MG63 (cell line): ENCODE measurements at places on chromosomes 16 and 17. TPM values are rescaled to one million over a fixed set of nuclear protein-coding genes. Genes with fewer than 3 reads are reported as not detected.

DNA sequence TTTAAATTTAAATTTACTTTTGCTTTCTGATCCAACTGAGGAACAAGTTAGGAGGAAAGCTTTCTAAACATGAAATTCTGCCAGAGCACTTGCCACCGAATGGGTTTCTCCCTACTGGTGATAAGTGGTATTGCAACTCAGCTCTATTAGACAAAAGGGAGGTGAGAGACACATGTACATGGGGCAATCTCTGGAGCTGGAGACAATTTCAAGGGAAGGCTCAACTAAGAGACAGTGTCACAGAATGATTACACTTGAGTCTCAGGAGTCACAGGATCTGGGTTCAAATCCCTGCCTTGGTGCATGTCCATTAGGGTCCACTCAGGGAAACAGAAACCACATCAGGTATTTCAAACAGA, 37.4 kb downstream of the SOCS1 start:
- DNase-seq, result no peak

CBX2 gene
- 14.1 and 17.1 TPM in 2 replicates for total RNA-seq

DNA sequence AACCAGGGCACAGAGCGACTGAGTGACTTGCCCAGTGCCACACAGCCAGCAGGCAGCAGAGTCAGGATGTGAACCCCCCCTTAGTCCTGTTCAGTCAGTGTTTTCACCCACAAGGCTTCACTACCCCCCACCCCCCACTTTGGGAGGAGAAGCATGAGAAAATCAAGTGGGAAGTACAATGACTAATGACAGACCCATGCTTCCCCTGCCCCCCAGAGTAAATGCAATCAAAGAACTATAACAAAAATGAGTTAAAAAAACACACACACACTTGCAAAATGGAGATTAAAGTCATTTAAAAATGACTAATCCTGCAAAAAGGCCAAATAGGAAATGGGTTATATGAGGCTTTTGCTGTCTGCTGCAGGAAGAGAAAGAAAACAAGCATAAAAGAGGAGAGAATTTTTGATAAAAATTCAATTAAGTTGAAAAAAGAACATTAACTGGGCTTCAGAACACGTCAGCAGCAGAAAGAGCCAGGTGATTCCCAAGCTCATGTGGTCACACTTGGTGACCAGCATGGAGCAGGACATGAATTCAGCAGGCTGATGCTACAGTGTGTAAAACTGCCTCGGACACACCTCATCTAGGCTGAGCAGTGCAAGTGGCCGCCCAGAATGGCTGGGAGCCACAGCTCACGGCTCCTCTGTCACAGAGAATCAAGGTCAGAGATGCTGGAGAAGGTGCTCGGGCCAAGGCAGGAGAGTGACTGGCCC, 212.3 kb downstream of the ZNF423 start:
- DNase-seq, result peak; percentile 45

TAT gene
- not detected in 2 replicates for total RNA-seq

GRCh38 chr17:81037798-81038733, 3.1 kb downstream of the BAIAP2 start:
- no peak for DNase-seq

GRCh38 chr17:63819585-63820537, 7.4 kb upstream of the PSMC5 start:
- no peak for DNase-seq

AATK gene
- 0.16 TPM in 1 of 2 replicates, not detected in the other for total RNA-seq

CCL7 gene
- total RNA-seq, result not detected in 2 replicates

DNA sequence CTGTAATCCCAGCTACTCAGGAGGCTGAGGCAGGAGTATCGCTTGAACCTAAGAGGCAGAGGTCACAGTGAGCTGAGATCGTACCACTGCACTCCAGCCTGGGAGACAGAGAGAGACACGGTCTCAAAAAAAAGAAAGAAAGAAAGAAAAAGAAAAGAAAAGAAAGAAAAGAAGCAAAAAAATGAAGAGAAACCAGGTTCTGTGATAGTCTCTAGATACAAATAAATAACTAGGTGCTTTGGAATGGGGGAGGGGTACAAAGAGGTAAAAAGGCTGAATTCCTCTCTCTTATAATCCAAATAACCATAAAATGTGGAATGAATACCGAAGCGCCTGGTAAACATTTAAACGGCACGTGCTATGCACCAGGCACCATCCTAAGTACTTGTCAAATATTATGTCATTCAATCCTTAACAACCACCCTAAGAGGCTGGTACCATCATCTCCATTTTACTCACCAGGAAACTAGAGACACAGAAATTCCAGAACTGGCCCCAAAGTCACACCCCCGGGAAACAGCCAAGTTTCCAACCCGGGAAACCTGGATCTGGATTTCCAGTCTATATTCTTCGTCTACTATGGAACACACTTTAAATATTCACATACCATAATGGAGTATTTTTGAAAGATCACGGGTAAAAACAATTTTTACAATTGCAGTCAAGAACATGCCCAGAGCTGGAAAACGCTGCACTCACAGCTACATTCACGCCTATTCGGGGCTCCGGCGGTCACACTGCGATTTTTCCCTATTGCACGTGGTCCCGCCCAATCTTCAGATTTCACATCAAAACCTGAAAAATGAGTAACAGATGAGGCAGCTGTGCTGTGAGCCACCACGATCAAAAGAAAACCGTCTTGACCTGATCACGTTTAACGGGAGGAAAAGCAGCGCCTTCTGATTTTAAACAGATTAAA, 10.5 kb downstream of the NXN start:
- no peak for DNase-seq

DNA sequence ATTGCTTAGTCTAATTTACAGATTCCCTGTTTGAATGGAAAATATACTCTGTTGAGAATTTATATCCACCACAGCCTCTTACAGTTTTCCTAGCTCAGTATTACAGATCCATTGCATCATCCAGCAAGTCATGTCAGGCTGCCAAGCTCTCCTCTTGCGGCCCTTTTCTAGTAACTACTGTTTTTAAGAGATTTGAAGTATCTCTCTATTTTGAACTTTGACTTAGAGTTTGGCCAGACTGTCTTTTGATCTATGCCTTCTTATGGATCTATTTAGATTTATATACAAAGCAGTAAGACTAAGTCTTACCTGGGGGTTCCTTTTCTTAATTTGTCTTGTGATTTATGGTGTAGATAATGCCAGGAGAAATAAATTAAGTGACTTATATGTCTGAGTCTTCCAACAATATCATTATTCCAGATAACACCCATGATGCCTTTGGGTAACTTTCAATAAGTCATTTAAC, 53.1 kb upstream of the ABCC11 start:
- peak; percentile 27 for DNase-seq

GRCh38 chr17:75241143-75241430, 20.3 kb downstream of the GGA3 start:
- DNase-seq, result no peak

DNA sequence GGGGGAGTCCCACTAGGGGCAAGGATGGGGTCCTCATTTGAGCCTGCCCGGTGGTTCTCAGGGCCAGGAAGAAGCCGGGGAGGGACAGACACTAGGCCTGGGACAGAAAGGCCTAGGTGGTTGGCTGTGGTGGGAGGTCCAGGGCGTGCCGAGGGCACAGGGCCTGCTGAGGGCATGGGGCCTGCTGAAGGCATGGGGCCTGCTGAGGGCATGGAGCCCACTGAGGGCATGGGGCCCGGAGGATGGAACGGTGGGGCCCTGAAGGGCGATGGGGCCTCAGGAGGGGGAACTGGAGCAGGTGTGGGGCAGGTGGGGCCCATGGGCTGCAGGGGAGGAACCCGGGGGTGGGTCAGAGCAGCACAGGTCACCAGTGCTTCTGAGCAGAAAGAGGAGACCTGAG, 31.2 kb downstream of the PELP1 start:
- DNase-seq, result no peak

- DNase-seq, result no peak
These were observed 106.2 kb downstream of the PHKB start for GRCh38 chr16:47567321-47567720.

GRCh38 chr16:89921702-89922476, 1.3 kb upstream of the TUBB3 start:
- DNase-seq, result peak; percentile 100

WSCD1 gene
- 0.42 and 1.1 TPM in 2 replicates for total RNA-seq

DNA sequence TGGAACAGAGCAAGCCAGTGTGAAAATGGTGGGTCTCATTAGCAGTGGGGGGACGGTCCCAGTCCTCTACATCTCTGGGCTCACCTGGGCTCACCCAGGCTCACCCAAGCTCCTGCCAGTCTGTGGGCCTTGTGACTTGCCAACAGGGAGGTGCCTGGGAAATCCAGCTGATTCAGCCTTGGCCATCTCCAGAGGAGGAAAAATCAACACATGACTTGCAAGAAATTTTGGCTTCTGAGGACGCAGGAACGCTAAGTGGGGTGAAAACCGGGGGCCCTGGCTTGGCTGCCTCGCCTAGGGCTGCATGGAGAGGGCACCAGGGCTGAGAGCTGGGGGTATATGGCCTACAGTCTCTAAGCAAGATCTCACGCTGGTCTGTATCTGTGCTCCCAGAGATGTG, 47.7 kb downstream of the VAC14 start:
- no peak for DNase-seq

GRCh38 chr16:30444231-30445148, 1.2 kb downstream of the SEPHS2 start:
- DNase-seq, result no peak

GRCh38 chr17:43526886-43527648, 19.1 kb downstream of the ETV4 start:
- DNase-seq, result no peak

SLFN5 gene
- total RNA-seq, result 4.0 and 11.0 TPM in 2 replicates

- no peak for DNase-seq
These were observed 12.8 kb upstream of the GNG13 start for GRCh38 chr16:813204-813915.

DNA sequence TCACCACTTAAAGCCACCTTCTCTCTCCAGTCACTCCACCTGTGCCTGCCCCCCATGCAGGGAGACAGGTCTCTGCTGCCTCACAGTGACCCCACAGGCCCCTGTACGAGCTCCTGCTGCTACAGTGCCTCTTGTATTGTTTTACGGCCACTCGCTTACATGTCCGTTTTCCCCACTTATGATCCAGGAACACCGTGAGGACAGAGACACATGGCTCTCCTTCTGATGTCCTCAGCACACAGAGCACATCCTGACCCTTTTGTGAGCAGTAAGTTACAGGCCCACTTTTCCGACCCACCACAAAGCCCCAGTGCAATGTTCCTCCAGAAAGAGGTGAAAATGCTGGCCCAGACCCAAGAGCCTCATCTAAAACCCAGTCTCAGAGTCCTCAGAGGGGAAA, 84.8 kb upstream of the GNAO1 start:
- DNase-seq, result no peak

GRCh38 chr17:41439375-41439774, 1.4 kb downstream of the KRT38 start:
- no peak for DNase-seq

- DNase-seq, result no peak
These were observed 12.1 kb downstream of the ZDHHC7 start for GRCh38 chr16:84999200-84999599.

GRCh38 chr17:17067257-17067656, 25.0 kb downstream of the MPRIP start:
- DNase-seq, result no peak

GRCh38 chr17:50280068-50280467, 5.8 kb downstream of the TMEM92 start:
- no peak for DNase-seq

DNA sequence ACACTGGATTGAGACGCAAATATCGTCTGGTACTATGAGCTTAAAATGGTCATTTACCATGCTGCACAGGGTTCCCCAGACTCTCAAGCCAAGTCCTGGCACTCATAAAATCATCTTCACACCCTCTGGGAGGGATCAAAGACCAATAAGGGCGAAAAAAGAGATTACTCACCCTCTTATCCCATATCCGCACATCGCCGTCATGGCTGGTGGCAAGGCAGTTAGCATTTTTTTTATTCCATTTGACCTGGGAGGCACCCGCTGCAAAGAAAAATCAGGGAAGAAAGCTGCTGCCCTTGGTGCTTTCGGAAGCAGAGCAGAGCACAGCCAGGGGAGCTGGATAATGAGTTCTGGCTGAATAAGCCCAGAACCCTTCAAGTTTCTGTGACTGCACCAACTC, 42.4 kb downstream of the WDR59 start:
- no peak for DNase-seq

- peak; percentile 49 for DNase-seq
These were observed 18.8 kb downstream of the SRP68 start for GRCh38 chr17:76053246-76054111.

DNA sequence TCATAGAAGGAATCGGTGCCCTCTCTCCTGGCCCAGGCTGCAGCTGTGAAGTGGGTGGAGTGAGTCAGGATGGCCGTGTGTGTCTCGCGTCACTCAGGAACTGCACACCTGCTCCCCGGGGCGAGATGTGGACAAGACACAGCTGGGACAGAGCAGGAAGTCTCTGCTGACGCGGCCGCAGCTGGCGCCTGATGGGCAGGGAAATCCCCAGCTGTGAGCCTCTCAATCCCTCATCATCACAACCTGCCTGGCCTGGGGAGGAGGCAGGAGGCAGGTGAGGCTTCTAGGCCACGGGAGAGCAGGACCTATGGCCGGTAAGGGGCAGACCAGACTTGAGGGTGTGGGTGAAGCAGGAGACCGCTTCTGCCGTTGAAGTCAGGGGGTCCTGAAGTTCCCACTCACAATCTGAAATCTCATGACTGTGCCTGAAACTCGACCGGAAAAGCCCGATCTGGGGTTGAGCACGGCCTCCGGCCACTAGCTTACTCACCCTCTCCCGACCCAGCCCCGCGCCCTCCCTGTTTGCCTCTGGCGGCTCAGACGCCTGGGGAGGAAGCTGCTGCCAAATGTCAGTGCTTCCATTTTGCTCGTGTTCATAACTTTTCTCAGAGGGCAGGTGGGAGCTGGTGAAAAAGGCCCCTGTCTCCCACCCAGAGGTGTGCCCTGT, 1.1 kb upstream of the TRPV3 start:
- DNase-seq, result no peak

DNA sequence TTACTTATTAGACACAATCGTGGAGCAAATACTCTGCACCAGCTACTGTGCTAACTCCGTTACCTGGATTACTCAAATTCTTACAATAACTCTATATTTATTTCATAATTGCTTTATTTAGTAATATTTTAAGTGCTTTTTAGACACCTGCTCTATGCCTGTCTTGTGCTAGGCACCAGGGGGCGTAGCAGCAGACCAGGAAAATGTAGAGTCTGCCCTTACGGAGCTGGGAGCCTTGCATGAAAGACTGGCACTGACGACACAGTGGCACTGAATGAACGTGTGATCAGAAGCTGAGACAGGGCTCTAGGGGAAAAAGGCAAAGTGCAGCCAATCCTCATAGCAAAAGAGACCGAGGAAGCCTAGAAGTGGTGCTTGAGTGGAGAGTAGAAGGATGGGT, 486.5 kb downstream of the CDH13 start:
- DNase-seq, result no peak

DNA sequence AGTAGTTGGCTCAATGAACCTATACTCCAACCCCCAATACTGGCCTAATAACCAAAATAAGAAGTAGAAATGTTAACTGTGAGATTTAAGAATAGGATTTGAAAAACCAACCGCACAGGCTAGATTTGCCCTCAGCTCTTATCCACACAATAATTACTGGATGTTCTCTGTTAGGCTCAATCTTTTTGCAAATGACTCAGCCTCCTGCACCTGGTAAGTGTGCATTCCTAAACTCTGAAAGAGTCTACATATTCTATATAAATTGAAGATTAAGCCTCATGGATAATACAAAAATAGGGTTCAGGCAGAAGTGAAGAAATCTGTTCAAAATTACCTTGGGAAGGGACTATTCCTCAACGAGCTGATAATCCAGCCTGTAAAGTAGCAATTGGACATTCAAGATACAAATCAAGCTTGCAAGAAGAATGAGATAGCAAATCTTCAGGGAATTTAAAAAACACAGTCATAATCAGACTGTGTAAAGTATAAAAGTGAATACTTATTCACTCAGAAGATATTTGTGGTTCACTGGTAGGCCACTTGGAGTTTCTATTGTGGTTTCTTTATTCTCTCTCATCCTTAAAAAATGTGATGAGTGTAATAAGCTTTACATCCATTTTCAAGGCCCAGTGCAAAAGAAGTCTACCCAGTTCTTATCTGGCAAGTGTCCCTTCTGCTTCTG, 931.9 kb upstream of the SOX9 start:
- peak; percentile 15 for DNase-seq
